ENCODE measurements at places on chromosomes 6 and 20.
A peak's percentile ranks its signal among the peaks of the same experiment; 100 is the strongest.

- DNase-seq = no peak
Observed at GRCh38 chr6:124389127-124389526, 573.1 kb upstream of the RNF217 start.

- no peak for DNase-seq
Observed at GRCh38 chr6:14834851-14835530, 410.9 kb upstream of the JARID2 start.

GRCh38 chr6:10556992-10557391 is 35.8 kb downstream of the GCNT2 start:
- no peak for DNase-seq

GRCh38 chr20:4267242-4267641 is 251.9 kb upstream of the RNF24 start:
- no peak for DNase-seq

DNA sequence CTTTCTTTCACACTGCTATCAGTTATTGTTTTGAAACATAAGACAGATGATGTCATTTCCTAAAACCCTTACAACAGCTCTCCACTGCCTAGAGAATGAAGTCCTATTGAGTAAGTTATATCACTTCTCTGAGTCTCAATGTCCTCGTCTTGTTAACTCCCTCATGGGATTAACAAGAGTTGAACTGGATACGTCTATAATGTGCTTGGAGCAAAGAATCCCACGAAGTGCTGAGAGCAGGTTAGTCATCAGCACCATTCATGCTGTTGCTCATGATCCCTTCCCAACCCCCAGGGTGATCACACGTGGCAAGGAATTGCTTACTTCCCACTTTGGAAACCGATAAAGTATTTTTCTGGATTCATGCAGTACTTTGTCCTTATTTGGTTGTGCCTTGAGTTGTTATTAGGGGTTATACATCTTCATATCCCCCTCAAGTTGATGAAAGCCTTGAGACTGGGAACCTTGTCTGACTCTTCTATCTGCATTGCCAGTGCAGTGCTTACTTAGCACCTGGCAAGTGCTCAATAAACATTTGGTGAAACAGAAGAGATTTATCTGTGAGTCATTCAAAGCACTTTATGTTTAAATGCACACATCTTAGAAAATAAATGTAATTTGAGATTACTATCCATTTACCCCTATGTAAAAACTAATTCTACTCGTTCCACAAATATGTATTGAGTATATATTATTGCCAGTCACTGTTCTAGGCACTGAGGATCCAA is 487.5 kb downstream of the EPM2A start:
- no peak for DNase-seq

GRCh38 chr20:3696200-3696599 is 14.4 kb upstream of the ADAM33 start:
- no peak for DNase-seq

GRCh38 chr6:29011276-29011734 is 6.2 kb upstream of the ZNF311 start:
- peak; percentile 16 for DNase-seq

- no peak for DNase-seq
Observed at GRCh38 chr20:21570285-21570992, 56.6 kb upstream of the NKX2-2 start.

- DNase-seq = no peak
Observed at GRCh38 chr6:40735121-40735520, 148.0 kb upstream of the LRFN2 start.

DNA sequence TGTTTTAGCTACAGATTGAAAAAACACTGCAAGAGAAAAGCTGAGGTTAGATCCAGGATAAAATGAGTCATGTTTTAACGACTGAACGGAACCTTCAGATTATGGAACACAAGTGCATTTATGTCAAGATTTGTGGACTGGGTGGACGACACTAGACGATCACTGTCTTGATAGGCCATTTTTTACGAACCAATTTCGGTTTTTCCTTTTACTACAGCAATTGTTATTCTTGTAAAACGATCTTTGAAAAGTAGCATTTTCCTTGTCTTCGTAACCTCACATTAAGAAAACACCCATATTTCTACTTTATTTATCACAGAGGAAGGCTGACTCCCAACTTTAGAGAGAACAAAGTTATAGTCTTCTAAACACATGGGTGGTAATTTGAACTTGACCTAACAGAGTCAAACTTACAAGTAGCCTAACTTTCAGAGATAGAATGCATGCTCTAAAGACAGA is 294.2 kb upstream of the TCF21 start:
- DNase-seq = no peak

DNA sequence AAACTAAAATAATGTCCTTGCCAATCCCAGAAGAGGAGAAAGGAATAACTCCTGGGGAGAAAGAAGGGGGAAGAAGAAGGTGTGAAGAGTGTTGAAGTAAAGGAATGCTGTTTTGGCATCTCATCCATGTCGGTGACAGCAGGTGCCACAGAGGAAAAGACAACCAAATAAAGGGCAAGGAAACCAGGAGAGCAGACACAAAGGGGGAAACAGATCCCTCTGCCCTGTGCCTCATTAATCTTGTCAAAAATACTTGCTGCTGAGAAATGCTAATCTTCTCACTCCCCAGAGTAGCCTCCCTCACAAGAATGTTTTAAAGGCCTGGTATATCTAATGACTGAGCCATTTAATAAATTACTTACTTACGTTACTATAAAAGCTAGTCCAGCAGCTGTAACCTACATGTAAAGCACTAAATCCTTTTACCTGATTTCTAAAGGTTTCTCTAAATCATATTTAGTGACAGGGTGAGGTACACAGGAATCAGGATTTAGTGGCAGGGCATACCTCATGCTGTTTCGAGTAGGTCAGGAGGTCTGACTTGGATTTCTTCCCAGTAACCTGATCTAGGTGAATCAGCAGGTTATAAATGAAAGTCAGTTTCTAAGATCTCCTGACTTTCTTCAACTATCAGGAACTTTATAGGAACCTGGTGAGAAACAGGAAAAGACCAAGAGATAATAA is 377.1 kb downstream of the CENPW start:
- no peak for DNase-seq

DNA sequence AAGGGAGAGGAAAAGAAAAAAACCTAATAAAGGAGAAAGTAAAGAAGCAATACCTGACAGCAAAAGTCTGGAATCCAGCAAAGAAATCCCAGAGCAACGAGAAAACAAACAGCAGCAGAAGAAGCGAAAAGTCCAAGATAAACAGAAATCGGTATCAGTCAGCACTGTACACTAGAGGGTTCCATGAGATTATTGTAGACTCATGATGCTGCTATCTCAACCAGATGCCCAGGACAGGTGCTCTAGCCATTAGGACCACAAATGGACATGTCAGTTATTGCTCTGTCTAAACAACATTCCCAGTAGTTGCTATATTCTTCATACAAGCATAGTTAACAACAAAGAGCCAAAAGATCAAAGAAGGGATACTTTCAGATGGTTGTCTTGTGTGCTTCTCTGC is 70.8 kb upstream of the RNF146 start:
- no peak for DNase-seq

DNA sequence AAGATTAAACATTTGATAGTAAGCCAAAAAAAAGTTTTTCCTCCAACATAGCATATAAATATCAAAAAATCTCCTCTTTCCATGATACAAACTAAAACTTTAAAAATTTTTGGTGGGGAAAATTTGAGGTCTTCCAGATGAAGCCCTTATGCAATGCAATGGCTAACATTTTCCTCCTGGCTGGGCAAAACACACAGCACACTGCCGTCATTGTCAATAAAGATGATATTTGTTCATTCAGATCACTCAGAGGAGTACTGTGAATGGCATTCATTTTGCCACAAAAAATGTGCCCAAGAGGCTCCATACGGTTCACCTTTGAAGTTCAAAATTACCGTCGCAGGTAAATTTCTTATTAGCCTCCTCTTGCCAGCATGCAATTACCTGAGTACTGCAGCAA is 33.9 kb upstream of the FBXO9 start:
- DNase-seq = no peak

GRCh38 chr20:19835533-19836222 is 77.6 kb downstream of the RIN2 start:
- no peak for DNase-seq

- DNase-seq = no peak
Observed at GRCh38 chr6:91476000-91476399, 889.1 kb upstream of the MAP3K7 start.

DNA sequence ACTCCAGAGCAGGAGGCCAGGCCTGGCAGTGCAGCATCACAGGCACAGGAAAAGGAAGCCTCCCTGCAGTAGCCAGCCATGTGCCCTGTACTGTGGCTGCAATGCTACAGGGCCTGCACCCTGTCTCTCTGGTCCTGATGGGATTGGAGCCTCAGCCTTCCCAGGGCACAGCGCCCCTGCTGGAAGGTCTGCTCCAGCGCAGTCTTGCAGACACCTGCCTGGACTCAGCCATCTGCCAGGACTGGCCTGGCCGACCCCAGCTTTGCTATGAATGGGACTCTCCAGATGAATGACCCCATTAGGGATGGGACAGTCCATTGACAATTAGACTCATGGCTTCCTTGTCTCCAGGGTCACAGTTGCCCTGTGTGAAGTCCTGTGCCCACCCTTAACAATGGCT is 251.6 kb downstream of the ERMARD start:
- no peak for DNase-seq

GRCh38 chr20:19937218-19937617 is 79.9 kb upstream of the NAA20 start:
- no peak for DNase-seq

- no peak for DNase-seq
Observed at GRCh38 chr6:70103798-70104197, 199.1 kb downstream of the COL9A1 start.

DNA sequence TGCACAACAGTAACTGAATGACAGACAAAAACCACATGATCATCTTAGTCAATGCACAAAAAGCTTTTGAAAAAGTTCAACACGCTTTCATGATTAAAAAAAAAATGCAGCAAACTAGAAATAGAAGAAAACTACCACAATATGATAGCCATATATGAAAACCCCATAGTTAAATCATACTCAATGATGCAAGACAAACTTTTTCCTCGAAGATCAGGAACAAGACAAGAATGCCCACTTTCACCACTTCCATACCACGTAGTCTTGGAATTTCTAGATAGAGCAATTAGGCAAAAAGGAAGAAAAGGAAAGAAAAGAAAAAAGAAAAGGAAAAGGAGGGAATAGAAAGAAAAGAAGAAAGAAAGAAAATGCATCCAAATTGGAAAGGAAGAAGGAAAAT is 44.6 kb upstream of the SLC23A2 start:
- DNase-seq = no peak

- DNase-seq = no peak
Observed at GRCh38 chr6:156781861-156782631, 4.9 kb downstream of the ARID1B start.

DNA sequence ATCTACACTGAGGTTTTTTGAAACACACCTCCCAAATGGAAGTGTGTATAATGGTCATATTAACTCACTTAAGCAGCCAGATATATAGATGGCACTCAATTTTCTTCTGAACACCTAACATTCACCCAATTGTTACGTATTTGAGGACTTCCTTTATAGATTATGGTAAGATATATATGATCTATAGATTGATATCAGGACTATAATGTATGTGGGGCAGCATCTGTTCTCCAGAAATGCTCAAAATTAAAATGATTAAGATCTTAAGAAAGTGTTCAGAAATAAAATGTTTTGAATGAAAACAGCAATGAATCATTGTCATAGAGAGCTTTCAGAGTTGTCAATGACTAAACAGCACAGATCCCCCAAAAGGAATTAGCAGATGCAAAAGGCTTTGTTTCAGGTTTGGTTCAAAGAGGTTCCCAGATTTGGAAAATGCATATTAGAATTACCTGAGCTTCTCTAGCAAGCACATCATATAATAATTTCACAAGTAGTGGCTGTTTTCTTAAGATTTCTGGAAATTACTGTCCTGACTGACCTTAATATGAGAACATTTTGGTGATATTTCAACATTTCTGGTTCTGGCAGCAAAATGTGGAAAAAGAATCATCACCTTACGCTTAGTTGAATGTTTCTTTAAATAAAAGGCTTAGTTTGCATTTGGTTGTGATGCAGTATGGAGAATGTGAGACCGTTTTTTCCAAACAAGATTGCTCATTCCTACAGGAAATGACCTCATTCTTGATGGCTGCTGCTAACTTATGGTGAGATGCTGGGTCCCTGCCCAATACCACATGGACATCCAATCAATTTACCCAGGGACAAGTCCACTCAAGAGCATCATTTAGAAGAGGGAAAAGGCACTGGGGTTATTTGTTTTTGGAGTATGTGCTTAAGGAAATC is 31.5 kb downstream of the TRAF3IP2 start:
- no peak for DNase-seq

- no peak for DNase-seq
Observed at GRCh38 chr6:136568129-136568528, 17.9 kb upstream of the MAP7 start.
